ENCODE measurements at places on chromosomes 4 and X.

GRCh38 chr4:69484011-69484410, 11.7 kb downstream of the UGT2B4 start:
- no peak for ATAC-seq

GRCh38 chr4:57113870-57114269, 3.7 kb upstream of the IGFBP7 start:
- ATAC-seq: no peak

DNA sequence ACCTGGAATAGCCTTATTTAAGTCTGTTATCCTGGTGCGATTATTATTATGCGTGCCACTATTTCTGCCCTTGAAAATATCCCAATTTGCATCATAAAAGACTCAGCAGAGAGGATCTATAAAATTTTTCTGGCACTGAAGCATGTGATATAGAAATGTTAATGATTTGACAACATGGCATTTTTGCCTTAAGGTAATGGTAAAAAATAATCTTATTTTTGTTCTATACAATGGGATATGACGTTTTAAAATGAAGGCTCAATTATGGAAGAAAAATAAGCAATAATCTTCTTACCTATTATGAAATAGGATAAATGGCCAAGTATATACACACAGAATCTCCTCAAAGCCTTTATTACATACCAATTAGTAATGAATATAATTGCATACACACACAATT, 113.5 kb downstream of the PDGFC start:
- no peak for ATAC-seq

DNA sequence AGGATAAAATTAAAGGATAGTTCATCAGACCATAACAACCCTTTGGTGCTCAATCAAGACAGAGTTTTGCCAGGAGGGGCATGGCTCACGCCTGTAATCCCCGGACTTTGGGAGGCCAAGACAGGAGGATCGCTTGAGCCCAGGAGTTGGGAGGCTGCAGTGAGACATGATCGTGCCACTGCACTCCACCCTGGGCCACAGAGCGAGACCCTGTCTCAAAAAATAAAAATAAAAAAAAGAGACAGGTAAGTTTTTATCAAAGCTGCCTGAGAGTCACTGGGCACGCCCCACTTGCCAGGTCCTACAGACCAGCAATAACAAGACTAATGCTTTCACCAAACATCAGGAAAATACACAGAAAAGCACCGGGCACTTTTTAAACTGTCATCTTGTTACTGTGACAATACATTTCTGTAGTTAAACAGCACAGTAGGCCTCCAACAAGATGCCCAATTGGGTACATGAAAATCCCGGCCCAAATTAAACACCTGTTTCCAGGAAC, 765 bp downstream of the CFAP97 start:
- ATAC-seq: no peak

- no peak for ATAC-seq
Observed at GRCh38 chr4:10094841-10095240, 21.8 kb downstream of the WDR1 start.

GRCh38 chr4:162681212-162681611, 485.5 kb downstream of the NAF1 start:
- no peak for ATAC-seq

- ATAC-seq: no peak
Observed at GRCh38 chr4:166318810-166319525, 445.9 kb downstream of the TLL1 start.

DNA sequence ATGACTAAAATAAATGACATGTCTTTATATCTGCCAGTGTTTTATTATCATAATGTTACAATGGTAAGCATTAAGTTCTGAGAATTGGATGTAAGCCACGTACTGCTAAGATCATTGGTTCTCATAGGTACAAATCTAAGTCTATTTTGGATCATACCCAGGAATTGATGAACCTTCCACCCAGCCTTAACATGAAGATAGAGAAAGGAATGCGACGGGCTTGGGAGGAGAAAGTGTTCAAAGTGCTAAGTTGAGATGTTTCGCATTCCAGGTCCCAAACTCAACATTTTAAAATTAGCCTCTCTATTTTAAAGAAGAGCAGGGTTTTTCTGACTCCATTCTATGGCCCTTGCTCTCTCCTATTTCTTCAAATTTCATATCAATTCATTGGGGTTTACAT, 54.9 kb upstream of the FRAS1 start:
- no peak for ATAC-seq

DNA sequence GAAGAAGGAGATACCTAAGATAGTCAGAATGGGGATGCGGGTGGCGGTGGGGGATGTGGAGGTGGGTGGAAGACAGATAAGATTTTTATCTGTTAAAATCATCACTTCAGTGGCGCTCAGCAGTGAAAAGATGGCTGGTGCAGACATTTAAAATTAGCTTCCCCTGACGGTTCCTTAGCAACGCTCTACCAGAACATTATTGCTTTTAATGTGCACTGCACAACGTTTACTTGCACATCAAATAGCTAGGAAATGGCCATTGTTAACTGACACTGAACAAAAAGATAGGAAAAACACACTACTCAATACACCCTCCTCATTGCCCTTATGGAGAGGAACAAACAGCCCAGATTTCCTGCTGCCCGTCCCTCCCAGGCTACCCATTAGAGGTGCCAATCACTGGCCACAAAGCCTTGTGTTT, 61.0 kb upstream of the FTHL17 start:
- ATAC-seq: no peak
